Gastroesophageal sphincter (tissue), 4 donors: ENCODE measurements at places on chromosomes 7 and 10.
A peak's percentile ranks its signal among the peaks of the same experiment; 100 is the strongest.

- H3K4me3 ChIP-seq = no peak overlapping the region
- peak; percentile 70 for ATAC-seq
- peaks cover 38% of the 10 kb centered on the region for H3K36me3 ChIP-seq
- H3K27ac ChIP-seq = peak overlapping the region; percentile 48
- no peaks in the 10 kb centered on the region for H3K4me1 ChIP-seq
These were observed 121.2 kb downstream of the UBE2H start for GRCh38 chr7:129831424-129832058.

- H3K36me3 ChIP-seq = no peaks in the 10 kb centered on the region
- H3K27ac ChIP-seq = peak overlapping the region; percentile 85
- no peaks in the 10 kb centered on the region for H3K27me3 ChIP-seq
- no peak overlapping the region for H3K4me3 ChIP-seq
- no peak for ATAC-seq
These were observed 85.8 kb downstream of the GSAP start for GRCh38 chr7:77330169-77330882.

DNA sequence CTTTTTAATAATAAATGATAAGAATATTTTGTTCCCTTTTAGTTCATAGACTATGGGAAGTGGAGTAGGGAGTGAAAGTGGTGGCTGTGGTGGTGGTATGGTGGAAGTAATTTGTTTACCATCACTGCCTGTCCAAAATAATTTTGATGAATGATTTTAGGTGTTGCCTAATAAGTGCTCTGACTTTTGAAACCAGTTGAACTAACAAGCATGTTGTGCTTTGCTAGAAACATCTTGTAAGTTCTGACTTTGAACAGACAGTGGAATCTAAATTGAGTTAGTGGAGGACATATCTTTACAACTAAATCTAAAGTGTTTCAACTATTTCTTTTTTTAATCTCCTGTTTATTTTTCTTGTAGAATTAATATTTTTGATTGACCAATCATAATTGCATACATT, 49.7 kb downstream of the ZEB1 start:
- ATAC-seq = no peak
- H3K4me1 ChIP-seq = no peaks in the 10 kb centered on the region
- H3K27ac ChIP-seq = no peak overlapping the region
- no peak overlapping the region for H3K4me3 ChIP-seq
- H3K36me3 ChIP-seq = peaks cover 4% of the 10 kb centered on the region

DNA sequence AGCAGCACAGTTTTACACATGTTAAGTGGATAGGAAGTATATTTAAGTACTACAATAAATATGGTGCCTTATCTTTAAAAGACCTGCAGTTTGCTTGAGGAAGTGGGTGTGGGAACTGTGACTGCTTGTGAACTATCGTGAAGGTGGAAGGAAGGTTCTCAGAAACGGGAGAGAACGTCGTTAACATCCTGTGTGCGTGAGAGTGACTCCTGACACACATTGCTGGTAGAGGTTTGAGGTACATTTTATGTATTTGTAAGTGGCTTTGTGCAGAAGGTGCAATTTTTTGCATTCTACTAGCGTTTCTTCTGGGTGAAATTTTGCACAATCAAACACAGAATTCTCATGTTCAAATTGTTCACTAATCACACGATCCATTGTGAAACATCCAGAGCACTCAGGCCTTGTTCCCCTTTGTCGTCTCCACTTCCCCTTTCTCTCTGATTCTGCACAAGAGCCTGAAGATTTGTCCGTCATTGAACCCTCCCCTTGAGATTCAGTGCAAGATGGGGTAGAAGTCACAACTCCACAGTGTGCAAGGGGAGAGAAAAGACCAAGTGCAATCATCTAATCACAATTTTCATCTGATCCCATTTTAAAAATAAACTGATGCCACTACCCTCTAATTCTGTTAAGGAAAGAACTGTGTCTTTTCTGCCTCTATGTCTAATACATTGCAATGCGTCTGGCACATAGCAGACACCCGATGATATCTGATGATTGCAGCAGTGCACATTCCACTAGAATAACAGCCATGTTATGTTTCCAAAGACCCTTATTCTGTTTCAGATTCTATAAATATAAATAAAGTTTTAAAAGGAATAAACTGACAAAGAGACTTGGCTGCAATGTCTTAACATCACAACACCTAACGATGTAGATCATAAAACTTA, 279.9 kb downstream of the NEBL start:
- H3K4me3 ChIP-seq = no peak overlapping the region
- ATAC-seq = no peak
- no peaks in the 10 kb centered on the region for H3K36me3 ChIP-seq

DNA sequence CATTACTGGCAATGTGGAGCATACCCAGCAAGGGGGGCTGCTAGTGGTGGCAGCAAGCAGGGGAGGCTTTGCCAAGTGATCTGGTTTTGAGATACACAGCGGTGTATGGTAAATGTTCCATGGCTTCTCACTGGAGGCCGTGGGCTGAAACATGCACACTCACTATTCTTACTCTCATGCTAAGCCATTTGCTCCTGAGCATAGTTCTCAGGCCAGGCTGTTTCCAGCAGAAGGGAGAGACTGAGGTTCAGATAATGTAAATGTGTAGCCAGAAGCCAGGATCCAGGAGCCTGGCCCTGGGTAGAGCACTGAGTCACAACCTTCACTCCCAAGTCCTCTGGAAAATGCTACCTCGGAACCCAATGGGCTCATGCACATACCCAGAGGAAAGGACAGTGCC, 757.9 kb downstream of the GRID1 start:
- no peak for ATAC-seq
- no peaks in the 10 kb centered on the region for H3K36me3 ChIP-seq
- H3K4me3 ChIP-seq = no peak overlapping the region
- no peaks in the 10 kb centered on the region for H3K4me1 ChIP-seq

GRCh38 chr10:121340271-121340831, 257.9 kb downstream of the FGFR2 start:
- H3K4me3 ChIP-seq = no peak overlapping the region
- no peaks in the 10 kb centered on the region for H3K36me3 ChIP-seq
- H3K27ac ChIP-seq = no peak overlapping the region
- no peak for ATAC-seq
- no peaks in the 10 kb centered on the region for H3K27me3 ChIP-seq
- H3K4me1 ChIP-seq = no peaks in the 10 kb centered on the region

- no peaks in the 10 kb centered on the region for H3K36me3 ChIP-seq
- peaks cover 2% of the 10 kb centered on the region for H3K4me1 ChIP-seq
- ATAC-seq = no peak
- no peaks in the 10 kb centered on the region for H3K27me3 ChIP-seq
These were observed 120.6 kb downstream of the BAMBI start for GRCh38 chr10:28797904-28798371.

DNA sequence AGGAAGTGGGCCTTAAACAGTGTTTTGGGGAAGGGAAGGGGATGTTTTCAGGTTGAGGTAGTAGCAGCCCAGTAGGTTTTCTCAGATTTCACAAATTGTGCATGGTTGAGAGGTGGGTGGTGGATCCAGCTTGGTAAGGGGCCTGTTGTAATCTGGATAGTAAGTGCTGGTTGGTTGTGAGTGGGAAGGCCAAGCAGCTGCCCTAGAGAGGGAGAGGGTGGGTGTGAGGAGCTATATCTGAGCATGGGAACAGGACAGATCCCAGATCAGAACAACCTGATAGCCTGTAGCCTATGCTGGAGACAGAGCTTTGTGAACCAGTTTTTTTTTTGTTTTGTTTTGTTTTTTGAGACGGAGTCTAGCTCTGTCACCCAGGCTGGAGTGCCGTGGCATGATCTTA, 53.9 kb upstream of the ZMIZ2 start:
- H3K4me1 ChIP-seq = no peaks in the 10 kb centered on the region
- H3K27ac ChIP-seq = no peak overlapping the region
- H3K36me3 ChIP-seq = peaks cover 98% of the 10 kb centered on the region
- no peak overlapping the region for H3K4me3 ChIP-seq

DNA sequence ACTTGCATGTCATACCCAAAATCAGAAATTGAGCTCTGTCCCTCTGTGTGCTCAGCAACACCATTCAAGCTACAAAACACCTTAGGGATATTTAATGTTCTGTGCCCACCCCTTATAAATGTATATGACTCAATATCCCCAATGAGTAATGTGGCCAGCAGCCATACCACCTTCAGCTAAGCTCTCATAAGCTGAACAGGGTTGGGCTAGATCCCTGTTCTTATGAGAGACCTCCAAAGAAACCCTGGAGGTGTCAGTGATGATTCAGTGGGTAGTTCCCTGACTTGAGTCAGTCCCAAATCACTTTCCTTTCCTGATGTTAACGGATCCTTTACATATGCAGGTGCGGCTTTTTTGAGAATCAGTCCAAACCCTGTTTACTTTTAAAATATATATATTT, 253.8 kb downstream of the CREB5 start:
- H3K4me3 ChIP-seq = no peak overlapping the region
- ATAC-seq = no peak
- H3K27me3 ChIP-seq = no peaks in the 10 kb centered on the region
- H3K36me3 ChIP-seq = no peaks in the 10 kb centered on the region
- no peak overlapping the region for H3K27ac ChIP-seq

GRCh38 chr7:151175793-151176311, 8.4 kb upstream of the GBX1 start:
- H3K27me3 ChIP-seq = peaks cover 70% of the 10 kb centered on the region
- ATAC-seq = no peak
- no peak overlapping the region for H3K4me3 ChIP-seq
- no peaks in the 10 kb centered on the region for H3K36me3 ChIP-seq
